NCI-H2081 treated with DMSO at 0.1 percent for 48 hours (cell line): ENCODE measurements at places on chromosomes 7 and 10.

DNA sequence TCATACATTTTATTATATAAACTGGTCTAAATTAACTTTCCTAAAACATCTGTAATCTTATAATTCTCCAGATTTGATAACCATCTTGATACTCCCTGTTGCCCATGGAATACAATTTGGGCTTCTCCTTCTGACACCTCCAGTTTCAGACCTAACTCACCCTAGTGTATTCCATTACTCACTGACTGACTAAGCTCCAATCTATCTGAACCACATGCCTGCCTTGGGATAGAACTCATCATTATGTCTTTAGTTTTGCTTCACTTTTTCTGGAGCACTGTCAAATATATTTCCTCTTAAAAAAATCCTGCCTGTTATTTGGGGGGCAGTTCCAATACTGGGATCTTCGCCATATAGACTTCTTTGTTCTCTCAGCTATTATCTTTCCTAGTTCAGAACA, 4.9 kb upstream of the FOXP2 start:
- no peak for DNase-seq

DNA sequence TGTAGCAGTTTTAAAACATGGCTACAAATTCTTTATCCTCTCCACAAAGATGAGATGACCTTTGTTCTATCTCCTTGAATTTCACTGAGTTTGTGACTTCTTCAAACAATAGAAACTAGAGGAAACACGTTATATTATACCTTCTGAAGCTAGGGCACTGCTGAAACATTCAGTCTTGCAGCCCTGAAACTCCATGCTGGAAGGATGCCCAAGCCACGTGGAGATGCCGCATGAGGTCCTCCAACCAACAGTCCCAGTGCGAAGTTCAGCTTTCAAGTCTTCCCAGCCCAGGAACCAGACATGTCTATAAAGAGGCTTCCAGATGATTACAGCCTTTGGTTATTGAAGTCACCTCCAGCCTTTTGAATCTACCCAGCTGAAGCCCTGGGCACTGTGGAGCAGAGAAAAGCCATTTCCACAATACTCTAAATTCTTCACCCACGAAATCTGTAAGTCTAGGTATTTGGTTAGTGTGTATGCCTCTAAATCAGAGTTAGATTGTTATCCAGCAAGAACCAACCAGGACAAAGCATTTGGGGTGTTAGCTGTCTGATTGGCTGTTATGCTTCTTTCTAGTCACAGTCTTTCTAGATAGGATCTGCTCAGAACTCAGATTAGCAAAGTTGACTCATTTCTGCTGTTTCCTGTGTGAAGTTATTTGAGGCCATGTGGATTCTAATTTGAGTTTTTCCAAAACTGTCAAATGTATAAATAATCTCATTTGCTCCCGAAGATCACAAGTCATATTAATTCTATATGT, 186.5 kb upstream of the TMEM72 start:
- no peak for DNase-seq

- no peak for DNase-seq
Measured at GRCh38 chr7:76300166-76300731, 2.2 kb upstream of the HSPB1 start.

- no peak for DNase-seq
Measured at GRCh38 chr10:27391325-27391724, 112.8 kb upstream of the RAB18 start.

DNA sequence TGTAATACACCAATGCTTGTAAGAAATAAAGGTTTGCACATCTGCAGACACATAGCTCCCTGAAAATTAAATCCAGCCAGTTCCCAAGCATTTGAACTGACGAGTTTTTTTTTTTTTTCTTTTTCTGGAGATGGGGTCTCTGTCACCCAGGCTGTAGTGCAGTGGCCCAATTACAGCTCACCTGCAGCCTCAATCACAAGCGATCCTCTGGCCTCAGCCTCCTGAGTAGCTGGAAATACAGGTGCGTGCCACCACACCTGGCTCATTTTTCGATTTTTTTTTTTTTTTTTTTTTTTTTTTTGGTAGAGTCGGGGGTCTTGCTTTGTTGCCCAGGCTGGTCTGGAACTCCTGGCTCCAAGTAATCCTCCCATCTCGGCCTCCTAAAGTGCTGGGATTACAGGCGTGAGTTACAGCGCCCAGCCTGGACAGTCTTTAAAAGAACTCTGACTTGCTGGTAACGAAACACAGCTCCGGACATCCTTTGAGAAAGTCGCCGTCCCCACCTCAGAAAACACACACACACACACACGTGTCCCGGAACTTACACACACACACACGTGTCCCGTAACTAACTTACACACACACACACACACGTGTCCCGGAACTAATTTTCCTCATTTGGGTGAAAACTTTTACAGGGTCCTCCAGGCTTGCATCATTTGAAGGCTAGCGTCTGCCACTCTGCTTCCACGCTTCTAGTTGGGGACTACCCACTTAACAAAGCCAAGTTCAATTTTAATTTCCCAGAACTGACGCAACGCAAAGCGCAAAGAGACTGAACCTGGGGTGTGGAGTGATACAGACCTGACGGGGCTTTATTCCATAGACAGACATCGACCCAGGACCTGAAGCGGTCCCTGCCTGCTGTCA, 18.6 kb downstream of the OCM2 start:
- DNase-seq, result no peak

- DNase-seq, result no peak
Measured at GRCh38 chr7:148994576-148994975, 33.7 kb downstream of the PDIA4 start.

- DNase-seq, result no peak
Measured at GRCh38 chr7:2309889-2310331, 4.3 kb downstream of the SNX8 start.

DNA sequence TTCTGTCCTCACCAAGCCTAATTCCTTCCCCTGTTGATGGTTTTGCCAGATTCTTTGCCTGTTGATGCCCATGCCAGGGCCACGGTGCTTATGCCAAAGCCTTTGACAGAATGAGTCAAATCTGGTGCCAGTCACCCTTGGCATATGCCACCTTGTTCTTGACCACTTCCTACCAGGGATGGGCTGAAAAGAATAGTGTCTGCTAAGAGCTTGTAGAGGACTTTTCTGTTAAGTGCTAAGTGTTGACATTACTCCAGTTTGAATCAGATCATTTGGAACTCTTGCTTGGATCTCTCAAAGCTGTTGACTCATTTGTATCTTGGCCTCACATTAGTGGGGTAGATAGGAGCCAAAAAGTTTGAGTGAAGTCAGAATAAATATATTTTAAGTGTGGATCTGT, 661.2 kb downstream of the AUTS2 start:
- no peak for DNase-seq
